Fibroblast of upper back skin (primary cell): ENCODE measurements at places on chromosomes 5 and 9.

DNA sequence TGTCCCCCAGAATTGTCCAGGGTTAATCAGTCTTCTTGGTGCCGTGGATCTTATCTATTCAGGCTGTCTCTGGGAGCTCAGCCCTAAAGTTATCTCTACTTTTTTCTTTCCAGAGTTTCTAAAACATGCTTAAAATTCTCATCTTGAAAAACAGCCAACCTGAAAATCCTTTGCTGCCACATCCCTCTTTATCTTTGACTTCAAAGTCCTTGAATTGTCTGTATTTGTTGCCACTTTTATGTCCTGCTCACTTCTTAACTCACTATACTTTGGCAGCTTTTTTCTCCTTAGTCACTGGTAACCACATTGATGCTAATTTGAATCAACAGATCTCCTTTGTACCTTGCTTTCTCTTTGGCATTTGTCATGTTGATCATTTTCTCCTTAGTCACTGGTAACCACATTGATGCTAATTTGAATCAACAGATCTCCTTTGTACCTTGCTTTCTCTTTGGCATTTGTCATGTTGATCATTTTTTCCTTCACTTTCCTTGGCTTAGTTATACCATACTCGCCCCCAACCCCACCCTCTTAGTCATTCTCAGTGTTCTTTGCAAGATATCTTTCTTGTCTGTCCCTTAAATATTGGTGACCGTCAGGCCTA lies 8.5 kb downstream of the DMXL1 start:
- DNase-seq = no peak

DNA sequence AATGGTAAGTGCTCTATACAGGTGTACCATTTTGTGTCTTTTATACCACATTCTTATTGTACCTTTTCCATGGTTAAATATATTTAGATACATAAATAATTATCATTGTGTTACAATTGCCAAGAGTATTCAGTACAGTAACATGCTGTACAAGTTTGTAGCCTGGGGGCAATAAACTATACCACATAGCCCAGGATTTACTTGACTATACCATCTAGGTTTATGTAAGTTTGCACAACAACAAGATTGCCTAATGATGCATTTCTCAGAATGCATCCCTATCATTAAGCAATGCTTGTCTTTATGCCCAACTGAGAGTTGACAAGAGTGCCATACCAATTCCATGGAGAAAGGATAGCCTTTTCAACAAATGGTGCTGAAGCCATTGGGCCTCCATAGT lies 136.7 kb upstream of the PJA2 start:
- no peak for DNase-seq

GRCh38 chr9:87278971-87279733 lies 218.5 kb upstream of the DAPK1 start:
- DNase-seq = peak; percentile 53

DNA sequence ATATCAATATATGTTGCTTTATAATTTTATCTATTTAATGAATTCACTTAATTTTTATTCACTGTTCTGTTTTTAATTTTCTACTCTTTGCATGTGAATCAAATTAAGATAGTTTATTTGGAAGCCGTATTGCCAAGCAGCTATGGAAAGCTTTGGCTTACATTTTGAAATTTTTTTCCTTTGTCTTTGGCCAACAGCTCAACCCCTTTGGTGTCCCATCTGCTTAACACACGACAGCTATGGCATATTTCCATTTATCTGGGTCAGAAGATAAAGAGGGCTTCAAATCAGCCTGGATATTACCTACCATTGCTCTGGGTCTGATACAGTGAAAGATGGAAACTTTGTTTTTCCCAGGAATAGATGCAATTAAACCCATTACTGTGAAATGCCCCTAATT lies 201.0 kb downstream of the WDR70 start:
- no peak for DNase-seq

GRCh38 chr5:55173687-55174230 lies 782 bp upstream of the CDC20B start:
- no peak for DNase-seq

GRCh38 chr5:157280927-157281326 lies 15.0 kb downstream of the CYFIP2 start:
- peak; percentile 75 for DNase-seq

DNA sequence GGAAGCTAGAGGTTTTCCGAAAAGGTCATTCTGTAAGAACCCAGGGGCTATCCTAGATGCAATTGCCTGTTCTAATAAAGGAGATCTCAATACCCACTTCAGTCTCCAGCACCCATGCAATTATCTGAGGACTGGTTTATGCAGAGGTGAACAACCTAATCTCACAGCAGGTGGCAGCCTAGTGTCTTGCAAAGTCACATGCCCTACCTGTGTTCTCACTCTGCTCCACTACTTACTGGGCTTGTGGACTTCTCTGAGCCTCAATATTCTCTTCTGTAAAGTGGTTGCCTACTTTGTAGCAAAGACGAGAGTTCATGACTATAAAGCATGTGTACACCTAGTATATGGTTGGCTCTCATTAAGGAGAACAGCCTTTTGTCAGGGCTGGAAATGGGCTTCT lies 21.0 kb upstream of the ALDH1B1 start:
- peak; percentile 49 for DNase-seq

DNA sequence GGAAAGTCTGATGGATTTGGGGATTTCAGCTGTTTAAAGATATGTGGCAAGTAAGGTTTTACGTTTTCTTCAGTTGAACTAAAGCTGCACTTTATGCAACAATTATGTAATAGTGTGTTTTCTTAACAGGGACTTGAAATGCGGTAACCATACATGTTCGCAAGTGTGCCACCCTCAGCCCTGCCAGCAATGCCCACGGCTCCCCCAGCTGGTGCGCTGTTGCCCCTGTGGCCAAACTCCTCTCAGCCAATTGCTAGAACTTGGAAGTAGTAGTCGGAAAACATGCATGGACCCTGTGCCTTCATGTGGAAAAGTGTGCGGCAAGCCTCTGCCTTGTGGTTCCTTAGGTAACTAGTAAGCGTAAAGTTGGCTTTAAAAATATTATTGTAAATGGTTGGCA lies 28.5 kb downstream of the NFX1 start:
- no peak for DNase-seq

DNA sequence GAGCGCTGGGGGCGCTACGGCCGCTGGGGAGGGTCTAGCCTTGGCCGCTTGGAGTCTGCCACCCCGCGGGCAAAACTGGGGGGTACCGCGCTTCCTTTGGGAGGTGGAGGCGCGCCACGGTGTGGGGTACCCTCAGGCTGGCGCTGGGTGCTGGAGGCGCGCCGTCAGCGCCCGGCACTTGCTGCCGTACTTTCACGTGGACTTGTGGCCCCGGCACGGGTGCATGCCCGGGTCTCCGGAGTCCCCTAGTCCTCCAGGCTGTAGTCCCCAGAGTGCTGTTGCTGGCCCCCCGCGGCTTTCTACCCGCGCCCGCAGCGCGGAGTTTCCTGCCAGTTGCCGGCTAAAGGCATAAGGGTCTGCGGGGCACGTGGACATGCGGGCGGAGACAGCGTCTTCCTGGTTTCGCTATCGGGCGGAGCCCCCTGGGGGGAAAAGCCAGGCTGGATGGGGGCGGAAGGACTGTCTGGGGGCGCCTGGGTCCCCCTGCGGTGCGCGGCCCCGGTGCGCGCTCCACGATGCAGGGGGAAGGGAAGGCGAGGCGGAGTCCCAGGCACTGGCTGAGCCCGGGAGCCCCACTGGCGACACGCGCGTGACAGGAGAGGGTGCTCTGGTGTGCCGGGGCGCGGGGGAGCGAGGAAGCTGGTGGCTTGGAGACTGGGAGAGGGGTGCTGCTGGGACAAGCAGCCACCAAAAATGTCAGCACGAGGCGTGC lies 666 bp downstream of the PPARGC1B start:
- DNase-seq = no peak

GRCh38 chr5:93574491-93575305 lies 6.3 kb downstream of the NR2F1-AS1 start:
- DNase-seq = no peak

DNA sequence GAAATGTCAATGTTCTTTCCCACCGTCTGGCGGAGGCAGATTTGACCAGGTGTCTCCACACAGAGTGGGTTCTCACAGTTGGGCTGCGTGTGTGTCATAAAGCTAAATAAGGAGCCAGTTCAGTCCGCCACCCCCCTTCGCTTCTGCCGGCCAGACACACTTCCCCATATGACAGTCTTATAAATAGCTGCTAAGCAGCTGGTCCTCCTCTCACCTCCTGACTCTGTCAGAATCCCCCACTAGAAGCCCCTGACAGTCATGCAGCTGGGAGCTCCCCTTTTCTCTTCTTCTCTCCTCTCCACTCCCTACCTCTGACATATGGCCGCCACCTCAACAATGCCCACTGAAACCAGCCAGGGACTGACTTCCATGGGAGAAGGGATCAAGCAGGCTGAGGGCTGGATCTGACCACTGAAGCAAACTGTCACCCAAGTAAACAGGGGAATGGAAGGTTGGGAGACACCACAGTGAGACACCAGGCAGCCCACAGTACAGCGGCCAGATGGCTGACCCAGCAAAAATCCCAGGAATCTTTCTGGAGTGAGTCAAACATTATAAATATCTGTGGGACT lies 141.9 kb upstream of the EFNA5 start:
- DNase-seq = peak; percentile 82

- no peak for DNase-seq
Measured at GRCh38 chr9:104856413-104856941, 71.5 kb downstream of the ABCA1 start.

GRCh38 chr5:106393276-106393675 lies 1277.5 kb downstream of the EFNA5 start:
- DNase-seq = no peak

DNA sequence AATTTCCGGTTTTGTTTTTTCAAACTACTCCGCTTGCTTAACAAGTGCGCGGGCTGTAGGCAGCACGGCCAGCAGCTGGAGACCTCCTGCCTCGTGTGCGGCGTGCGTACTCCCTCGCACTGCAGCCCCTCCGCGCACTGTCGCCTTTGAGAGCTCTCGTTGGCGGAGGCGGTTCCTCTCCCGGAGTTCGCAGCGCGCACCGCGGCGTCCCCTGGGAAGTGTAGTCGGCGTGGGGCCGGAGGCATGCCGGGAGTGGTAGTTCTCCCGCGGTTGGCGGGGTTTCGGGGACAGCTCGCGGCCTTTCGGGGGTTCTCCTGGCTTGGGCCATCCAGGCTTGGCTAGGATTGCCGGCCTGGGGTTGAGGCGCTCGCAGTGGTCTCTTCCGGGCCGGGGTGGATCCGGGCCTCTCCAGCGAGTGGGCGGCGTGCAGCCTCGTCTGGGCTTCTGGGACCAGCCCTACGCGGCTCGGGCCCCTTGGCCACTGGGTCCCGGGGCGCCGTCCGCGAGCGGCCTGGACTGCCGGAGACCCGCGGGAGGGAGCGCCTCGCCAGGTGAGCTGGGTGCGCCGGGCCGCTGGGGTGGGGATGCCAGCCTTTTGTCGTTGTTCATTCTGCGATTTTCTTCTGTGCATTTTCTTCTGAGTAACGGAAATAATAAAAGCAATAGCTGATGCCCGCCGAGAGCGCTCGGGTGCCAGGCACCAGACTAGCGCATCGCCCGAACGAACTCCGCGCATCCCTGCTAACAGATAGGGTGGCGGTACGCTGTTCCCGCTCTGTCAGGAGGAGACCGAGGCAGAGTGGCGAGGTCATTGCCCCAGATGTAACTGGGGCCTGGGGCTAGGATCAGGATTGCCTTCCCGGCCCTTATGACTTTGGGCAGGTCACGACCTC lies at the start of gene ZNF354C:
Gene ZNF354C (plus strand): TSS at position 258 of the 893 bp plus-strand sequence. CDS start 1,696 bp downstream, outside the sequence.
- DNase-seq = peak; percentile 92

DNA sequence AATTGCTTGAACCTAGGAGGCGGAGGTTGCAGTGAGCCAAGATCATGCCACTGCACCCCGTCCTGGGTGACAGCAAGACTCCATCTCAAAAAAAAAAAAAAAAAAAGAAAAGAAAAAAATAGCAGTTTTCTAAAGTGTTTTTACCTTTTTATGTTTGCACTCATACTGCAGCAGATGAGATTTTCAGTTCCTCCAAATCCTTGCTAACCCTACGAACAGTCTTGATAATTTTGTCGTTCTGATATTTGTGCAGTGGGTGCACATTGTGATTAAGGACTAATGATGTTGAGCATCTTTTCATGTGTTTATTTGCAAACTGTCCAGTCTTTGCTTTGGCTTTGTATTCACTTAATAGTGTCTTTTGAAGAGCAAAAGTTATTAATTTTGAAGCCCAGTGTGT lies 42.9 kb downstream of the ZCCHC7 start:
- DNase-seq = no peak

- no peak for DNase-seq
Measured at GRCh38 chr5:76451031-76451701, 48.1 kb downstream of the IQGAP2 start.

- DNase-seq = no peak
Measured at GRCh38 chr9:84206801-84207370, 133.7 kb downstream of the SLC28A3 start.

- no peak for DNase-seq
Measured at GRCh38 chr9:127503379-127503921, 52.1 kb downstream of the LRSAM1 start.

DNA sequence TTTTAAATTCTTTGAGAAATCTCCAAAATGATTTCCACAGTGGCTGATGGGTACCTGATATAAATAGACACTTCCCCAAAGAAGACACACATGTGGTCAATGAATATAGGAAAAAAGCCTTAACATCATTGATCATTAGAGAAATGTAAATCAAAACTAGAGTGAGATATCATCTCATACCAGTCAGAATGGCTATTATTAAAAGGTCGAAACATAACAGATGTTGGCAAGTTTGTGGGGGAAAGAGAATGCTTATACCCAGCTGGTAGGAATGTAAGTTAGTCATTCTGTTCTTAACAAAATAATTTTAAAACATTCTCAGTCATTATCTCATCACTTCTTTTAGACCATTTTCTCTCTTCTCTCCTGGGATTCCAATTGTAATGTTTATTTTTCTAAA lies 1666.0 kb upstream of the ACO1 start:
- peak; percentile 3 for DNase-seq

GRCh38 chr5:123511290-123511647 lies 708 bp upstream of the CSNK1G3 start:
- peak; percentile 64 for DNase-seq

GRCh38 chr5:80259511-80260203 lies 3.8 kb upstream of the SERINC5 start:
- no peak for DNase-seq

- no peak for DNase-seq
Measured at GRCh38 chr5:123178683-123179082, 89.6 kb downstream of the PRDM6 start.
